ENCODE measurements at places on chromosomes 3 and 15. TPM values are rescaled to one million over a fixed set of nuclear protein-coding genes. Genes with fewer than 3 reads are reported as not detected.
A peak's percentile ranks its signal among the peaks of the same experiment; 100 is the strongest.

- DNase-seq: no peak
- H3K4me3 ChIP-seq: no peak overlapping the region
- H3K27ac ChIP-seq: no peak overlapping the region
- H3K27me3 ChIP-seq: no peaks in the 10 kb centered on the region
- peaks cover 2% of the 10 kb centered on the region for H3K4me1 ChIP-seq
Measured at GRCh38 chr15:23538648-23539047, 26.8 kb upstream of the MKRN3 start.

GRCh38 chr3:197023998-197024651 lies 5.5 kb downstream of the MELTF start:
- H3K27me3 ChIP-seq: peaks cover 6% of the 10 kb centered on the region
- no peak overlapping the region for H3K27ac ChIP-seq
- H3K4me1 ChIP-seq: peaks cover 19% of the 10 kb centered on the region

GRCh38 chr15:78402061-78402610 lies 35.9 kb upstream of the IREB2 start:
- no peaks in the 10 kb centered on the region for H3K4me1 ChIP-seq
- H3K27me3 ChIP-seq: peaks cover 3% of the 10 kb centered on the region
- DNase-seq: no peak
- H3K4me3 ChIP-seq: no peak overlapping the region

DNA sequence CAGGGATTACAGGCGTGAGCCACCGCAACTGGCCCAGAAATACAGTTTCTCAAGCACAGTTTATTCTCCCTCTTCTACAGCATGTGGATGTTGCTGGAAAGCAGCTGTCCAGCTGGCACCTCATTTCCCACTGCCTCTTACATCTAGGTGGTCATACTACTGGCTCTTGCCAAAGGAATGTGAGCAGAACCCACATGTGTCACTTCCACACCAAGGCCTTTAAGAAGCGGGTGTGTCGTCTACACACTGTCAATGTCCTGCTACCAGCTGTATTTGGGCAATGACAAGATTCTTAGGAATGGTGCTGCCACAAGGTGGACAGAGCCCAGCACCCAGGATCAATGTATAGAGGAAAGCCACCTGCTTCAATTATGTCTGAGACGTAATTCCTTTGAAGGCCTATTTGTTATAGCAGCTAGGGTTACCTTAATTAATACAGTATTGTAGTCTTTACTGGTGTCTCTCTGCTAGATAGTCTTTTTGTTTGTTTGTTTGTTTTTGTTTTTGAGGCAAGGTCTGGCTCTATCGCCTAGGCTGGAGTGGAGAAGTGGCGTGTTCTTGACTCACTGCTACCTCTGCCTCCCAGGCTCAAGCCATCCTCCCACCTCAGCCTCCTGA lies 15.1 kb upstream of the RAB7A start:
- no peak overlapping the region for H3K4me3 ChIP-seq
- DNase-seq: no peak
- H3K36me3 ChIP-seq: peaks cover 3% of the 10 kb centered on the region
- no peak overlapping the region for H3K27ac ChIP-seq
- H3K4me1 ChIP-seq: peaks cover 13% of the 10 kb centered on the region

Gene POLQ
- total RNA-seq: 32.1 TPM

Gene P3H2
- total RNA-seq: not detected

DNA sequence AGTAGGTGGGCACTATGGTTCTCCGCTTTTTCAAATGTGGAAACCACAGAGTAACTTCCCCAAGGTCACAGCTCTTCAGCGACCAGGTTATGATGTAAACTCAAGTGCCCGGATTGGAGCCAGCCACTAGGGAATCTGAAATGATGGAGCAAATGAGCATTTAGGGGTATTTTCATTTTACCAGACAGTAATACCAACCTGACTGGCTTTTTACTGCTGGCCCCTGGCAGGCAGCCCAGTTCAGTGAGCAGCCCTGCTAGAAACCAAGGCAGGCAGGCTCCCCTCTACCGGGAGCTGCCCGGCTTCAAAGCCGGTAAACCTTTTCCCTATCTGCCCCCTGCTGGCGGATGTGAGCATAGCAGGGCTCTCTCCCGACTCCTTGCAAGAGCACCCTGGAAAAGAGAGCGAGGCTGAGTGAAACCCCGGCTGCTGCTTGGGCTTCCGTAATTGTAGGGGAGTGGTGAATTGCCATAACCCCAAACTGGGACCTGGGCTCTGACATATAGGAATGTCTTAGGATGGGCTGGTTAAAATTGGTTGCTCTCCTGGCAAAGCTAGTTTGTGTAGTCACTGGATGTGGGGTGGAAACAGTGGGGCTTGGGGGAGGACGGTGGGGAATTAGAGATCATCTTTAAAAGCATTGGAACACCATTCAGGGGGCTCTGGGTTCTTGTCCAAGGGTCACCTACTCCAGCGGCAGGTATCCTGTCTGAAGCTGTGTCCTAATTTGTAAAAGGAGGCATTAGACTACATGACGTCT lies 98.0 kb upstream of the TNFAIP8L3 start:
- H3K36me3 ChIP-seq: no peaks in the 10 kb centered on the region
- no peak overlapping the region for H3K27ac ChIP-seq

DNA sequence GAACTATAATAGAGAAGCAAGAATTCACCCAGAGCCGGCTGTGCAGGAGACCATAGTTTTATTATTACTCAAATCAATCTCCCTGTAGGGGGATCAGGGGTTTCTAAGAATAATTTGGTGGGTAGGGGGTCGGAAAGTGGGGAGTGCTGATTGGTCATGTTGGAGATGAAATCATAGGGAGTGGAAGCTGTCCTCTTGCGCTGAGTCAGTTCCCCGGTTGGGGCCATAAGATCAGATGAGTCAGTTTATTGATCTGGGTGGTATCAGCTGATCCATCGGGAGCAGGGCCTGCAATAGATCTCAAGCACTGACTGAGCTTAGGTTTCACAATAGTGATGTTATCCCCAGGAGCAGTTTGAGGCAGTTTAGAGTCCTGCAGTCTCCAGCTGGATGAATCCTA lies 97.0 kb upstream of the SNRPN start:
- DNase-seq: no peak
- H3K4me1 ChIP-seq: no peaks in the 10 kb centered on the region
- no peak overlapping the region for H3K4me3 ChIP-seq
- H3K27ac ChIP-seq: no peak overlapping the region
- H3K27me3 ChIP-seq: no peaks in the 10 kb centered on the region

GRCh38 chr15:23416349-23417276 lies 30.4 kb downstream of the GOLGA6L2 start:
- H3K27ac ChIP-seq: no peak overlapping the region
- H3K4me1 ChIP-seq: no peaks in the 10 kb centered on the region
- no peaks in the 10 kb centered on the region for H3K36me3 ChIP-seq
- no peaks in the 10 kb centered on the region for H3K27me3 ChIP-seq

DNA sequence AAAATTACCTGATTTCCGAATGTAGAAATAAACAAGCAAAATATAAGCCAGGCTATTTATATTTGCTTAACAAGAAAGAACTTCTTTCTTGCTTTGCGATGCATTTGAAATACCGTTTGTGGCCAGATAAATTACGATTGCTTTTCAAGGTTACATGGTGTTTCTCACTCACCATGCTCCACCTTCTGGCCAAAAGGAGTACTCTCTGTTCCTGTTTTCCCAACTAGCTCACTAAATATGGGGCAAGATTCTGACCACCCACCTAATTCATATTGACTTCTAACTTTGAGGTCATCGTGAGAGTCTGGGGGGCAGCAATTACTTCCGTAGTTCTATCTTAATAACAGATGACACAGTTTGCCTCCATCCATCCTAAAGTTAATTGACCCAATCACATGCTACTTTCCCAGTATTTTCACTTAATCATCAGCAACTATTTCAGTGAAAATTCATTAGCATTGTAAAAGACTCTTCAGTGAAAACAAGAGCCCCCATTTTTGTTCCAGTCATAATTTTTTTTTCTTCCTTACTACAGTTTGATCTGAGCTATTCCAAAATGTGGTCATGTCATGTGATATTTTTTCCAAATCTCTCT lies 25.9 kb downstream of the ACP3 start:
- peaks cover 1% of the 10 kb centered on the region for H3K4me1 ChIP-seq
- H3K36me3 ChIP-seq: no peaks in the 10 kb centered on the region
- no peak overlapping the region for H3K27ac ChIP-seq

DNA sequence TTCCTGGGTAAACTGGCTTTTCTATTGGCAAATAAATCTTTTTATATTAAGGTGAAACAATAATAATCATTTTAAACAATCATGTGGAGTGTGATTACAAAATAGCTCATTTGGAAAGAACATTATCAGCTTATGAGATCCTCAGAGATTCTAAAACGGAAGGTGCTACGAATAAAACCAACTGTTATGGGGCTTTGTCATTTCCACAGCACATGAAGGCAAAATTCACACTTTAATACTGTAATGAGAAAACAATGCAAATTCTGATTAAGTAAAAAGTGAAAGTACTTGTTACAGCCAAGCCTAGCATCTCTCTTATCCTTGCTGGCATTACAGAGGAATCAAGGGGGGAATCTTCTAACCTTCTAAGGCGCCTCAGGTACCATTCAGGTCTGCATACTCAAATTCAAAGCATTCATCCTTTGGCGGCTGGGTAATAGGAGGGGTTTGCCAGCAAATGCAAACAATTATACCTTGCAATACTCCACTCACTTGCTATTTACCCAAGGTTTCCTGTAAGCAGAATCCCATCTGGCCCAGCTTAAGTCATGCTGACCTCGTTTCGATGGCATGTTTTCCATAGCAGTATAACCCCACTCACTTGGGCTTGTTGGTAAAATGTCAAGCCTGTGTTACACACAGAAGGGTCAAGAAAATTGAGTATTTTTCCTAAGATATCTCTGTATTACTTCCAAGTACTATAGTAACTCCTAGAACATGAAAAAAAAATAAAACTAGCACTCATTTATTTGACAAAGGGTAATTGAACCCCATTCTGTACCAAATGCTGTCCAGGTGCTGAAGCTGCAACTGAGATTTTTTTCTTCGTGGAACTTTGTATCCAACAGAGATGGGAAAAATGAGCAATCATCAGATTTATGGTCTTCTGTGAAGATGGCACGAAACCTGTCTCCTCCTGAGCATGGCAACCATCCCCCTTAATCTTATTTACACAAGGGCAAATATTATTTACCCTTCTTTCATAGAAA lies 183.7 kb upstream of the LMCD1 start:
- no peak overlapping the region for H3K4me3 ChIP-seq
- no peaks in the 10 kb centered on the region for H3K27me3 ChIP-seq
- H3K36me3 ChIP-seq: no peaks in the 10 kb centered on the region
- H3K4me1 ChIP-seq: no peaks in the 10 kb centered on the region

GRCh38 chr15:49538520-49538919 lies 82.1 kb downstream of the FAM227B start:
- no peak for DNase-seq
- no peaks in the 10 kb centered on the region for H3K4me1 ChIP-seq
- no peaks in the 10 kb centered on the region for H3K36me3 ChIP-seq
- no peak overlapping the region for H3K4me3 ChIP-seq
- H3K27ac ChIP-seq: no peak overlapping the region

GRCh38 chr3:53795789-53796560 lies 50.2 kb downstream of the CHDH start:
- no peak overlapping the region for H3K4me3 ChIP-seq
- H3K27me3 ChIP-seq: peaks cover 28% of the 10 kb centered on the region
- H3K36me3 ChIP-seq: no peaks in the 10 kb centered on the region
- H3K4me1 ChIP-seq: no peaks in the 10 kb centered on the region
- no peak for DNase-seq

Gene MED12L
- 0.35 TPM for total RNA-seq

DNA sequence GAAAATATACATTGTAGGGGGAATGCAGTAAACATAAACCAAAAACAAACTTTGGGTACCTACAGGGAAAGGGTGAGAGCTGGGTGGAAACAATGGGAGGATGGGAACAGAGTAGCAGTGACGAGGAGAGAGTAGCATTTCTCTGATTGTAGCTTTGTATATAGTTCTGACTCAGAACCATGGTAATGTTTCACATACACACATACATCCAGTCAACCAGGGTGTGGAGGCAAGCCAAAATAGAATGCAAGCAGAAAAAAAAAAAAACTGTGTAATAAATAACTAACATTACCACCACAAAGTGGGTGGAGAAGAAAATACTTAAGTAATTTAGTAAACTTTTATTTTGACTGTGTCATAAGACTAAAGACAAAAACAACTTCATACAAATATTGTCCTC lies 27.2 kb downstream of the BCL2A1 start:
- no peak overlapping the region for H3K27ac ChIP-seq
- peaks cover 6% of the 10 kb centered on the region for H3K27me3 ChIP-seq
- H3K4me1 ChIP-seq: peaks cover 5% of the 10 kb centered on the region
- no peak for DNase-seq

GRCh38 chr3:127457546-127458145 lies 132.9 kb downstream of the TPRA1 start:
- no peaks in the 10 kb centered on the region for H3K36me3 ChIP-seq
- peaks cover 3% of the 10 kb centered on the region for H3K4me1 ChIP-seq
- H3K27me3 ChIP-seq: peaks cover 50% of the 10 kb centered on the region
- no peak for DNase-seq
- H3K27ac ChIP-seq: no peak overlapping the region

Gene LIPH
- not detected for total RNA-seq

Gene HHATL
- total RNA-seq: not detected

DNA sequence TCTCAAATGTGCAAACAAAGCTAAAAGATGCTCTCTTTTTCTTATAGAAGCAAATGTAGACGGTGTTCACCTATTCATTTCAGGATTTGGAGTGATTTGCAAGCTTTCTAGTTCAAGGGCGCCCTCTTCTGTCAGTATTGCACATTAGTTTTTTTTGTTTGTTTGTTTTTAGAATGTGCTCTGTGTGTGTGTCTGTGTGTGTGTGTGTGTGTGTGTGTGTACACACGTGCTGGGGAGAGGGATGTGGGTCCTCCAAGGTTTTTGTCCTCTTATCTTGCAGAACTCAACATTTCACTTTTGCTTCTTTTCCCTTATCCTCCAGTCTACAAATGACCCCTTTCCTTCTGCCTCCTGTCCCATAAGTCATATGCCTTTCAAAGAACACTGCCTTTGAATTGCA lies 23.5 kb downstream of the DNAH1 start:
- peaks cover 13% of the 10 kb centered on the region for H3K4me1 ChIP-seq
- no peak overlapping the region for H3K4me3 ChIP-seq
- no peaks in the 10 kb centered on the region for H3K27me3 ChIP-seq
- no peak overlapping the region for H3K27ac ChIP-seq
- DNase-seq: peak; percentile 77
- peaks cover 5% of the 10 kb centered on the region for H3K36me3 ChIP-seq

DNA sequence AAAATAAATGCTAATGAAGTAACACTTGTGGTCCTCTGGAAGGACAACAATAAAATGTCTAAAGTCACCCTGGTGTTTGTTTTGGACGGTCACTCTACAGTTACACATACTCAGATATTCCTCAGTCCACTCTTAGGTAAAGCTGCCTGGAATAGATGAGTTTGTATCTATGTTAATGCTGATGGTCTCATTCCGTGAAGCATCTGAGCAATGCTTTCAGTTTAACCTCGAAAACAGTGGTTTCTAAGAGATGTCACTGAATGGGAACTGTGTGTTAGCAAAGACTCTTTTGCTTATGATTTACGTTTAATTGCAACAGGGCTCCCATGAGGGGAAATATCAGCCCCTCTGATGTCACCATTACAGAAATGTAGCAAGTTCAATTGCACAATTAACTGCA lies 49.1 kb downstream of the FBN1 start:
- no peaks in the 10 kb centered on the region for H3K36me3 ChIP-seq
- no peak overlapping the region for H3K4me3 ChIP-seq
- H3K27ac ChIP-seq: no peak overlapping the region

Gene SYNPR
- total RNA-seq: not detected

All from activated CD4-positive, alpha-beta T cell treated with anti-CD3 and anti-CD28 coated beads, Interleukin-2, amount 10 ng/mL, durations not matched to agents 7 days and 5 days (primary cell).